ENCODE measurements at places on chromosomes 6 and 20.

- DNase-seq, result no peak
These were observed 872.1 kb upstream of the GJE1 start for GRCh38 chr6:141260627-141261015.

DNA sequence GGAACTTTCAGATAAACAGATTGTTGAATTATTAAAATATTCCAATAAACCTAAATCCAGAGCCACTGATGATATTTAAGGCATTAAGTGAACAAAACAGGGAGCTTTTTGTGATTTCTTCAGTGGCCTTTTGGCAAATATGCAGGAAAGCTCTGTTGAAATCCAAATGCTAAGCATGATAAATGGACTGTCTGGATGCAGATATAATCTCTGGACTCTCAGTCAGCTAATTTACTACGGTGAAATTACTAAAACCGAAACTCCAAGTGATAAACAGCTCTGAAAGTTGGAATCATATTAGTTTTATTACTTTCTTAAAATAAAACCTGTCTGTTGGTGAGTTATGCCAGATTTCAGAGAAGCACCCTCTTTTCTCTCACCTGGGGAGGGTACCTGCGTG is 120.3 kb downstream of the IMPG1 start:
- no peak for DNase-seq

GRCh38 chr20:41078329-41078728 is 49.7 kb downstream of the TOP1 start:
- no peak for DNase-seq

- DNase-seq, result no peak
These were observed 32.2 kb downstream of the PRPH2 start for GRCh38 chr6:42690151-42690702.

DNA sequence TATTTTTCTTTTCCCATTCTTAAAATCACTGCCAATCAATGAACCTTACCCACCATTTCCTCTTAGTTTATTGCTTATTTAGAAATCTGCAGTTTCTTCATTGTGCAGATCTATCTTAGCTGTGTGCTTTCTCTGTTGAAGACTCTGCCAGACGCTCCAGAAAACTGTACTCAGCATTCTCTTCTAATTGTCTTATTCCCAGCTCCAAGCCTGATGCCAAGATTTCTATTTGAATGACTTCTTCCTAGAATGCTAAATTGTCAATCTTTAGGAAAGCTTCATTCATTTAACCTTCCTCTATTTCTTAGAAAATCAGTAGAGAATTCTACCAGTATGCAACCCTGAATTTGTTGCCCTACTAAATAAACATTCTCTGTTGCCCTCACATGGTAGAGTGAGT is 308.9 kb downstream of the KHDRBS2 start:
- DNase-seq, result no peak

GRCh38 chr6:161548713-161549296 is 274.9 kb upstream of the AGPAT4 start:
- DNase-seq, result no peak

Data from activated T-helper 1 cell treated with anti-CD3 and anti-CD28 coated beads, Interleukin-2, amount 50 U/mL, for 16 hours (primary cell).